Glutamatergic neuron (in vitro differentiated cells): ENCODE measurements at places on chromosomes 11 and 22. TPM values are rescaled to one million over a fixed set of nuclear protein-coding genes. Genes with fewer than 3 reads are reported as not detected.

GRCh38 chr11:36375353-36376008 lies 79.4 kb downstream of the PRR5L start:
- H3K4me1 ChIP-seq = no peaks in the 10 kb centered on the region
- H3K4me3 ChIP-seq = peak overlapping the region; percentile 52
- H3K36me3 ChIP-seq = no peaks in the 10 kb centered on the region
- DNase-seq = no peak
- H3K27ac ChIP-seq = no peak overlapping the region
- peaks cover 19% of the 10 kb centered on the region for H3K27me3 ChIP-seq

- no peaks in the 10 kb centered on the region for H3K4me1 ChIP-seq
- no peaks in the 10 kb centered on the region for H3K27me3 ChIP-seq
- no peak overlapping the region for H3K4me3 ChIP-seq
These were observed 17.8 kb downstream of the CHORDC1 start for GRCh38 chr11:90204832-90205646.

DNA sequence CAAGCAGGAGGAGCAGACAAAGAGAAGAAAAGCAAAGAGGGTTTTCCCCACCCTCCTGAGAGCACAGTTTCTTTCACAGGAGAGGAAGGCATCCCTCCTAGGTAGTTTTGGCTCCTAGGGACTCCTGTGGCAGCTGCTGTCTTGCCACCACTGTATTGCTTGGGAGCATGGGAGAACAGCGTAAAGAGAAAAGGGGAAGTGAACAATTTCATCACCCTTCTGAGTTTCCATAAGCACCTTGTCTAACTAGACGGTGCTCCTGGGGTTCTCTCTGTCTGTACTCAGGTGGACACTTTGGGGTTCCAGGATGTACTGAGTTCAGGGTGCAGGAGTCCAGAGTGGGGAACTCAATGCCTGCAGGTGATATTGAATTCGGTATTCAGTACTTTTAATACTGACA lies 1430.5 kb downstream of the TBC1D22A start:
- no peak overlapping the region for H3K27ac ChIP-seq
- H3K27me3 ChIP-seq = peaks cover 1% of the 10 kb centered on the region
- H3K36me3 ChIP-seq = peaks cover 9% of the 10 kb centered on the region
- DNase-seq = no peak
- H3K4me3 ChIP-seq = no peak overlapping the region

- no peaks in the 10 kb centered on the region for H3K4me1 ChIP-seq
- H3K27me3 ChIP-seq = no peaks in the 10 kb centered on the region
- H3K27ac ChIP-seq = no peak overlapping the region
- no peak for DNase-seq
- H3K4me3 ChIP-seq = no peak overlapping the region
These were observed 9.5 kb downstream of the TTC28 start for GRCh38 chr22:28670161-28670560.

DNA sequence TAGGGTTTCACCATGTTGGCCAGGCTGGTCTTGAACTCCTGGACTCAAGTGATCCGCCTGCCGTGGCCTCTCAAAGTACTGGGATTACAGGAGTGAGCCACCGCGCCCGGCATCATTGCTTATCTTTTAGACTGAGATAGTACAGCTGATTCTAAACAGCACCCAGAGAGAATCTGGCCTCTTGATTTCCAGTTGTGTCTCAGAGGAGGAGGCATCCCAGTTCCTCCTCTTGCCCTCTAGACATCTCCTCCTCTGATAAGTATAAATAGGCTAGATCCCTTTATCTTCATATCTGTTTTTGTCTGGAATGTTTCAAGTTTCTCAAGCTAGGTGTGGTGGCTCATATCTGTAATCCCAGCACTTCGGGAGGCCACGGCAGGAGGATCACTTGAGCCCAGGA lies 7.0 kb downstream of the MARK2 start:
- peak overlapping the region; percentile 31 for H3K27ac ChIP-seq
- peak overlapping the region; percentile 60 for H3K4me3 ChIP-seq
- peaks cover 6% of the 10 kb centered on the region for H3K27me3 ChIP-seq
- DNase-seq = no peak
- H3K4me1 ChIP-seq = peaks cover 42% of the 10 kb centered on the region

GRCh38 chr11:19291064-19291463 lies 50.3 kb upstream of the E2F8 start:
- DNase-seq = no peak
- H3K4me1 ChIP-seq = peaks cover 1% of the 10 kb centered on the region
- H3K36me3 ChIP-seq = no peaks in the 10 kb centered on the region
- no peak overlapping the region for H3K27ac ChIP-seq
- no peaks in the 10 kb centered on the region for H3K27me3 ChIP-seq
- no peak overlapping the region for H3K4me3 ChIP-seq

DNA sequence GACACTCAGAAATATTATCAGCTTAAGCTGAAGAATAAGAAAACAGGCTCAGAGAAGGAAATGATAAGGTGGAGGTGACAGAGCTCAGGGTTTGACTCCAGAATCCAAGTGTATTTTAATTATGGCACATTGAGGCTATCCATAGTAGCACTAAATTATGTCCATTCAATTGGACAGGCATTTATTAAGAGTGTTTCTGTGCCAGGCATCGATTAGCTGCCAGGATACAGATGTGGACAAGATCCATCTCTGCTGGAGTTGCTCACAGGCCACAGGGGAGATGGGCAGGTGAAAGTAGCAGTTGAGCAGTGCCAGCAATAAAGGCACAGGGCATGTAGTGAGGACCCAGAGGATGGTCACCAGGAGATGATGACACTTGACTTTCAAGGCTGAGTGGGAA lies 592.5 kb downstream of the INSC start:
- no peaks in the 10 kb centered on the region for H3K36me3 ChIP-seq
- no peaks in the 10 kb centered on the region for H3K27me3 ChIP-seq
- H3K4me3 ChIP-seq = no peak overlapping the region
- H3K27ac ChIP-seq = no peak overlapping the region
- peaks cover 11% of the 10 kb centered on the region for H3K4me1 ChIP-seq

GRCh38 chr11:70159627-70160570 lies 43.2 kb upstream of the FADD start:
- no peaks in the 10 kb centered on the region for H3K36me3 ChIP-seq
- peaks cover 6% of the 10 kb centered on the region for H3K4me1 ChIP-seq
- H3K4me3 ChIP-seq = no peak overlapping the region
- H3K27ac ChIP-seq = no peak overlapping the region

DNA sequence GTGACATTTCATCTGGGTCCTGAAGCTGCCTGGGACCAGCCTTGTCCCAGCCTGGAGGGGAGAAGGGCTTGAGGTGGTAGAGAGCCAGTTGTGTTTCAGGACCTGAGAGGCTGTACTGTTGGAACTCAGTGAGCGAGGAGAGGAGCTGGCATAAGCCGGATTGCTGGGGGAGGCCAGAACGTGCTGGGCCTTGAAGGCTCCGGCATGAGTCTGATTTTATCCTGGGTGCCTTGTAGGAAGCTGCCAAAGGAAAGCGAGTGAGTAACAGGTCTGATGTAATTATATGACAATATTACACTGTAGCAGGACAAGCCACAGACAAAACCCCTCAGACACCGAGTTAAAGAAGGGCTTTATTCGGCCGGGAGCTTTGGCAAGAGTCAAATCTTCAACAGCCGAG lies 17.2 kb downstream of the AP2A2 start:
- peaks cover 6% of the 10 kb centered on the region for H3K36me3 ChIP-seq
- H3K4me3 ChIP-seq = peak overlapping the region; percentile 39
- H3K27ac ChIP-seq = peak overlapping the region; percentile 48
- no peak for DNase-seq
- H3K27me3 ChIP-seq = peaks cover 2% of the 10 kb centered on the region

GRCh38 chr22:28899199-28899853 lies 16.0 kb downstream of the ZNRF3 start:
- DNase-seq = no peak
- peaks cover 5% of the 10 kb centered on the region for H3K27me3 ChIP-seq
- H3K27ac ChIP-seq = no peak overlapping the region
- H3K4me3 ChIP-seq = no peak overlapping the region
- H3K36me3 ChIP-seq = no peaks in the 10 kb centered on the region

DNA sequence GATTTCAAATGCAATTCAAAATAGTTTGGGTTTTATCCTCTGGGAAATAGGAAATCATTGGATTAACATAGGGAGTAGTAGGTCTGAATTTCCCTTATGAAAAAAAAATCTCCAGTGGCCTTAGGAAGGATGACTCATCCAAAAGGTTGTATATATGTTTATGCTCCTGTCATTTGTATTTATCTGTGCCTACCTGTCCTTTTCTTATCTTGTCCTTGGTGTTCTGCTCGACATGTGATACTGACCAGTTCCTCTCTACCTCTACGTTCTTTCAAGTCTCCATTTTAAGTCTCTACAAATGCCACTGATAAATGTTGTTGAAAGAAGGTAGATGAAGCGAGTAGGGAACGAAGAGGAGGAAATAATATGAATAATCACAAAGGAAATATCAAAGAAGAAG lies 3.0 kb upstream of the SOX6 start:
- no peak overlapping the region for H3K27ac ChIP-seq
- H3K4me1 ChIP-seq = no peaks in the 10 kb centered on the region
- no peak overlapping the region for H3K4me3 ChIP-seq
- DNase-seq = no peak
- peaks cover 5% of the 10 kb centered on the region for H3K27me3 ChIP-seq

- peak within 1 kb of the TSS; percentile 85 for H3K27ac ChIP-seq
- H3K27me3 ChIP-seq = peaks cover 6% of the 10 kb centered on the region
- H3K36me3 ChIP-seq = no peaks in the 10 kb centered on the region
- H3K4me3 ChIP-seq = peak within 1 kb of the TSS; percentile 61
- peaks cover 4% of the 10 kb centered on the region for H3K4me1 ChIP-seq
- peak; percentile 72 for DNase-seq
These were observed at the start of gene DCHS1 for GRCh38 chr11:6655790-6656583. DCHS1 (minus strand) TSS chr11:6655809; CDS start chr11:6641613, 14,196 bp downstream.

The KRTAP5-11 gene
- not detected for total RNA-seq

The ST3GAL4 gene
- total RNA-seq = 10.4 TPM

The SLC22A6 gene
- total RNA-seq = not detected

The IL17REL gene
- total RNA-seq = not detected

The ST14 gene
- total RNA-seq = 0.12 TPM

The APOA4 gene
- total RNA-seq = not detected

The MYRF gene
- 0.29 TPM for total RNA-seq

The RAB3IL1 gene
- 1.3 TPM for total RNA-seq
